RKO (cell line): ENCODE measurements at places on chromosomes 3 and 15.

DNA sequence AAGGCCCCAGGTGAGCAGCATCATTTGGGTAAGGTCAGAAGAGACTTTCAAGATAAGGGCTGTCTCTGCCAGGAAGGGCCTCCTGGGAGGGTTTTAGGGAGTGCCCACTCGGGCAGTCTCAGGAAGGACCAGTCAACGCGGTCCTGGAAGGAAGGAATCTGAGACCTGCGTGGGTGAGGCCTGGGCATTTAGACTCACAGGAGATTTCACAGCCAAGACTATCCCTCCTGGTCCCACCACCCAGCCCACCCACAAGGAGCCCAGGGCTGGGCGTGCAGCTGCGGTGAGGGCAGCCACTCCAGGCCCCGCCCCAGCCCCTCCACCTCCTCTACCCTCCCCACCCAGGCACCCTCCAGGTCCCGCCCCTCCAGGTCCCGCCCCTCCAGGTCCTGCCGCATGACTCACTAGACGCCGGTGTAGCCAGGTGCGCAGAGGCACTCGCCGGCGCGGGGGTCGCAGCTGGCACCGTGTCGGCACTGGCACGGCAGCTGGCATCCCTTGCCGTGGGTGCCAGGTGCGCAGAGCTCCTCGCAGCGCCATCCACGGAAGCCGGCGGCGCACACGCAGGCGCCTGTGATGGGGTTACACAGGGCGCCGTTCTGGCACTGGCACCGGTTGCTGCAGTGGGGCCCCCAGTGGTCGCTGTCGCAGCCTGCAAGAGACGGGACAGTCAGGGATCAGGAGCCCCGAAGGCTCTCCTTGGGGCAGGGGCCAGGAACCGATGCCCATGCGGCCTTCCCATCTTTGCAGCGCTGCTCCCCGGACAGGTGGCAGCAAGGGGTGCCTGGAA lies 112.7 kb downstream of the RAB11A start:
- no peak for DNase-seq

DNA sequence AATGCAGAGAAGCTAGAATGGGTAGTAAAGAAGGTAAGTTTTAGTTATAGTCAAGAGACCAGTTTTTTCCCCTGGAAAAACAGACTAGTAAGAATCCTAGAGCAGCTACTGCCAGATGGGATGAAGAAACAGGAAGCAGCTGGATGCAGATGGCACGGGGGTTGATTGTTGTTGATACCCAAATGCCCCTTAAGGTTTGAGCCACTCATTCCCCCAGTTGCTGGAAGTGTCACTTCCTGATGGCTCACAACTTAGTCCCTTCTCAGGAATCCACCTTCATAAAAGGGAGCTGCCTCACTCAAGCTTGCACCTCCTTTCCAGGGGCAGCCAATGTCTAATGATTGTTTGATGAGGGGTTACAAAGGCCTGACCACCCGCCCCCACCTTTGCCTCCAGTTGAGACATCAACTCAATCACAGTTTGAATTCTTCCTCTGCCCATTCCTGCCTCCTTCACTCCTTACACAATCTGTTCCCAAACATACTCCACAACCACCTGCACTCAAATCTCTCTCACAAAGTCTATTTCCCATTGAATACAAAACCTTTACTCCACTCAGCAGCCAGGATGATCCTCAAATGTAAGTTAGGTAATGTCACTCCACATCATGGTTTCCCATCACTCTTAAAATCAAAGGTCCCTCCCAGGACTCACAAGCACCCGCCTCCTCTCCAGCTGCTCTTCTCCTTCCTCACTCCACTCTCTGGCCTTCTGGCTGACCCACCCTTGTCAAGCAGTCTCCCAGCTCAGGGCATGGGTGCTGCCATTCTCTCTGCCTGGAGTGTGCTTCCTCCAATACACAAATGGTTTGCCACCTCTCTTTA lies 450.1 kb upstream of the THBS1 start:
- no peak for DNase-seq

DNA sequence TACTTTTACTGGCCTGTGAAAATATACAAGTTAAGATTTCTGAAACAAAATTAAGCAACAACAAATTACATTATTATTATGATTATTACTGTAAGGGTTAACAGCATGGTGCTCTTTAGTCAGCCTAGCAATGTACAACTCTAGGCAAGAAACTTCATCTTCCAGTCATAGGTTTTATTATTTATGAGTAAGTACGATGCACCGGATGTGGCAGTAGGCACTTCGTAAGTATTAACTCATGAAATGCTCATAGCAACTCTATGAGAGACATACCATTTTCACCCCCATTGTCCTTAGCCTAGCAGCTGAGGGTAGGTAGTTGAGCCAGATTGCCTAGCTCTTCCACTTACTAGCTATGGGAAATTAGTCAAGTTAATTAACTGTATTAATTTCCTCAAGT lies 68.0 kb upstream of the PTPRG start:
- DNase-seq: peak; percentile 88

- peak; percentile 58 for DNase-seq
These were observed 82.2 kb downstream of the C3orf70 start for GRCh38 chr3:185070491-185071286.

DNA sequence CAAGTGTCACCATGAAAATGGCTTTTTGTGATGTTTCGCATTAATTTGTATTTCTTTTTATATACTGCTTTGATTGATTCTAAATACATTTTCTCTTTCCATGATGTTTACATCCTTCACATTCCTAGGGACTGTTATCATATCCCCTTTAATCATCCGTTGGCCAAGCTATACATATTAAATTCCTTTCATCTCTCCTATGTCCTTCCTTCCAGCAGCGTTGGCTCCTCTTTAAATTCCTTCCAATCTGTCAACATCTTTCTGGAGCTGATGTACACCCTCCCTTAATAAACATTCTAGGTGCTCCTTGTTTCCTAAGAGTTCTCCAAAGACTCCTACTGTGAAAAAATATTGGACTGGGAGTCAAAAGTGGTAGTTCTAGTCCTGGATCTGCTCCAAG lies 87.8 kb downstream of the IGF2BP2 start:
- DNase-seq: peak; percentile 24

- DNase-seq: no peak
These were observed 111.6 kb downstream of the AQP9 start for GRCh38 chr15:58249646-58250312.

DNA sequence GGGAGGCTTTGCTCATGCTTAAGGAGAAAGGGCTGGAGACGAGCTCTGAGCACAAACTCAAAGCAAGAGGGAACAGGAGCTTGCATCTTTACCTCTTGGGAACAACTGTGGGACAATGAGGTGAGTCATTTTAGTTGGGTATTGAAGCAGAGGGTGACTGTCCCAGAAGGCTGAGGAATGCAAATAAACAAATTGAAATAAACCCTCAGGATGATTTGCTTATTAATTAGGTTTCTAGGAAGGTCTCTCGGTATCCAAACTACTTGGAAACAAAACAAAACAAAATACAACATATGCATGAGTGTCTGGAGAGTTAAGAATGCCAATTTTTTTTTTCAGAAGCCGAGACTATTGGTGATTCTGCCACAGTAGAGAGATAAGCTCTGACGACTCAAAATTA lies 38.4 kb upstream of the CACNA2D3 start:
- no peak for DNase-seq

- no peak for DNase-seq
These were observed 21.4 kb downstream of the GRAMD2A start for GRCh38 chr15:72176159-72176558.

GRCh38 chr15:82880704-82881103 lies 71.3 kb downstream of the WHAMM start:
- no peak for DNase-seq

DNA sequence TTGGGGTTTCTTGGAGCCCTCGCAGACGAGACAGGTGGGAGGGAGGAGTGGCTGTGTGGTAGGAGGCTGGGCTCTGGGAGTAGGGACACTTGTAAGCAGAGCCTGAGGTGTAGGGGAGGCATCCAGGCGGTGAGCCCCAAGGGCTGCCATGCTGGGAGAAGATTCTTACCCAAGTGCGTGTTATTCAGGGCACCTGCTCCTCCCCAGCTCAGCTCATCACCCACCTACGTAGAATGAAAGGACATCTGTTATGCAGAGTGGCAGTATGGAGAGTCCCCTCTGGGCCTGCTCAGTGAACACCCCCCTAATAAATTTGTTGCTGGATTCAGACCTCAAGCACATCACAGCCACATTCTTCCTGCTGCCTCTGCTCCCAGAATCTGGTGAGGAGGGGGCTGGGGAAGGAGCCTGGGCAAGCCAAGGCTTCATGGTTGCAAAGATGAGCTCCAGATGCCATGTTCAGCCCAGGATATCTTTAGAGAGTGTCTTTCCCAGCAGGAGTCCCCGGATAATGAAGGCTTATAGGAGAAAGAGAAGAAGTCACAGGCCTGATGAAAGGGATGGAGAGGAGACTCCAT lies 261.8 kb downstream of the EPHB1 start:
- no peak for DNase-seq

- peak; percentile 60 for DNase-seq
These were observed 7.8 kb upstream of the RAD18 start for GRCh38 chr3:8970971-8971589.

GRCh38 chr3:186237915-186238314 lies 124.1 kb downstream of the DGKG start:
- no peak for DNase-seq

GRCh38 chr3:62723166-62723913 lies 151.9 kb downstream of the CADPS start:
- DNase-seq: no peak

GRCh38 chr3:113005611-113006010 lies 14.8 kb downstream of the GTPBP8 start:
- no peak for DNase-seq

DNA sequence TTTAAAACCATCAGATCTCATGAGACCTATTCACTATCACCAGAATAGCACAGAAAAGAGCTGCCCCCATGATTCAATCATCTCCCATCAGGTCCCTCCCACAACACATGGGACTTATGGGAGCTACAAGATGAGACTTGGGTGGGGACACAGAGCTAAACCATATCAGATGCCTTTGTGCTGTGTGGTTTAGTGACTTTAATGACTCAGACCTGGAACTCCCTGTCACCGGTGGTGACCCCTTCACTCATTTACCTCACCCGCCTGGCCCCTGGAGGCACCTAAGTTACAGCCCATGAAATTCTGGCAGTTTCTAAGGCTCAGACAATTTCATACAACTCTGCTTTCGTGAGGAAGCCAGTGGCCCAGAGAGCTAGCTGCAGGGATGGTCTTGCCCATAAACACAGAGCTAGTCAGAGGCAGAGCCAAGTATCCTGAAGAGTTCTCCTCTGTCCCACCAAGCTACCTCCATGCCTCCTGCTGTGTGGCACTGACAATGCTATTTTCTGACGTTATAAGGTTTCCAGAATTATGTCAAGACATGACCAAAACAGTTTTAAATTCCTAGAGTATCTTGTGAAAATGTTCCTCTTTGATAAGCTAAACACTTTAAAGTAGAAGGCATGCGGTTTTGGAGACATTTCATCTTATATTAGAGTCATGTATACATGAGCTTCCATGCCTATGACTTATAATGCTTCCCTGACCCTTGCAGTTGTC lies 231.1 kb upstream of the IL12A start:
- no peak for DNase-seq

DNA sequence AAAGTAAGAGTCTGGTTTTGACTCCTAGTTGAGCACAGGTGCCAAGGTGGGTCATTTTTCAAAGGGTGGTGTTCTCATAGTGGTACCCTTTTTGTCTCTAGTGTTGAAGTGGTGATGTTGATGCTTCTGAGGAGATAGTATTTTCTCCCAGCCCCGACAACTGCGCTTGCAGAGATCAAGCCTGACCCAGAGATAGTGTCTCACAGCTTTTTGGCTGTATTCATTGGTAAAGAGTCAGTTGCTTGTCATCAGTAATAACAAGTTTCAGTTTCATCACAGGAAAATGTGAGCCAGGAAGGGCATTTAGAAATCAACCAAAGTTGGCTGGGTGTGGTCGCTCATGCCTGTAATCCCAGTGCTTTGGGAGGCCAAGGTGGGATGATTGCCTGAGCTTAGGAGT lies 139.3 kb downstream of the NFKBIZ start:
- peak; percentile 20 for DNase-seq

DNA sequence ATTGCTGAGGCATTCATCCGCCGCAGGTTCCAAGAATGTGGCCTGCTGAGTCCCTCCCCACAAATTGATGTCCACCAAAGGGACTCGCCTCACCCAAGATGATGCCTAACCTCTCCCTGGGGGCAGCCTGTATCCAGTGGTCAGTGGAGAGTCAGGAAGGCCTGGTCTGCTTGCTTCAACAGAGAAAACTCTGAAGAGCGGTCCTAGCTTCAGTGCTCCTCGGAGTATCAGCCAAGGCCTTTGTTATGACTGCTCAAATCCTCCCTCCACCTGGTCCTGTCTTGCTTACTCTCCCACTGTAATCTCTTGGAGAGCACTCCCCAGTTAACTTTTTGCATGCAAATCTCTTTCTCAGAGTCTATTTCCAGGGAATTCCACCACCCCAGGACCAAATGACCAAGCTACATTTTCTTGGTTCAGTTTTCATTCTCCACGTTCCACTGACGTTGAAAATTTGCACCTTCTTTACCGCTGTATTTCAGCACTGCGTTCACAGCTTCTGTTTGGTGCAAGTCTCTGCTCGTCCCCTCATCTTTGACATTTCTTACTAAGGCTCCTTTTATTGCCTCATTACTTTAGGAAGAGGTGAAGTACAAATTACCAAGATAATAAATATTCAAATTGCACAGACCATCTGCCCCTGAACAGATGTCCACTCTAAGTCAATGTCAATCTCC lies 22.3 kb downstream of the CMTM7 start:
- no peak for DNase-seq

DNA sequence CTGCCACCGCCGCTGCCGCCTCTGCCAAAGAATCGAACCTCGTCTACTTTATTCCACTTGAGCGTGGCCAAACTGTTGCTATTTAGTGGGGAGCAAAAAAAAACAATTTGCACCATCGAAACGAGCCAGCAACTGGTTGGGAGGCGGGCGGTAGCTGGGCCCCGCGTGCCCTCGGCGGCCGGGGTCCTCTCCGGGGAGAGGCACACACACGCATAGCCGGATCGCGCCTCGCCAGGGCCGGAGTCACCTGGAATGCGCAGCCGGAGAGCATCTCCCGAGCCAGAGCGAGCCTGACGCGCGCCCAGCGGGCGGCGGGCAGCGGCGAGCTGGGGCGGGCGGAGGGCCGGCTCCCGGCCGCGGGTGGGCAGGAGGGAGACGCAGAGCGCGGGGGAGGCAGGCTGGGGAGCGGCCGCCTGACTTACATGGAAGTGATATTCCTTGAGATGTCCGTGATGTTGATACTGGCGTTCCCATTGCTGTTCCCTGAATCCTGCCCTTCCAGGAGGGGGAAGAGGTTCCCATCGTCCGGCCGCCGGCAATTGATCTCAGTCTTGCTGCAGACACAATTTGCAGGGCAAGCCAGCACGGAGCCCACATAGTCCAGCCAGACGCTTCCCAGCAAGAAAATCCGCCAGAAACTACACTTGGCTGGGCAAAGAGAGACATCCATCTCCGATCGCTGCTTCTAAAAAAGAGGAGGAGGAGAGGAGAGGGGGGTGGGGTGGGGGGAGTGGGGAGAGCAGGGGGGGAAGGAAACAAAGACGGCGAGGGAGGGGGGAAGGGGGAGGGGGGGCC lies 858 bp downstream of the NTRK3 start:
- DNase-seq: no peak
